Urothelium cell line (cell line): ENCODE measurements at places on chromosomes 2 and 18.
A peak's percentile ranks its signal among the peaks of the same experiment; 100 is the strongest.

DNA sequence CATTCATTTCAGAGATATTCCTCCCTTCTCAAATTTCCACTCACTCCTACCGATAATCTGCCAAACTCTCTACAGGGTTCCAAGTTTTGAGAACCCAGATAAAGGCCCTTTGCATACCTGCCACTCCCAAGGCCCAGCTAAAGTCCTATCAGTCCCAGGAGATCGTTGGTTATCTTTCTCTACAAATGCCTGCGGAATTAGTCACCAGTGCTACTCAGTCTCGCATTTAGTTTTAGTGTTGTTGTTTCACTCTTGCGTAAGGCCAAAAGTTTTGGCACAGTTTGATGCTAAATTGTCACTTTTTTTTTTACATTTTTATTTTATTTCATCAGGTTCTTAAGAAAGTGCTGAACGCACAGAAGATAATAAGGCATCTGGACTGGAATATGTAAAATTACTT, 29.2 kb upstream of the SETBP1 start:
- peak; percentile 56 for DNase-seq

- DNase-seq: no peak
Measured at GRCh38 chr2:156585457-156585856, 149.3 kb downstream of the GPD2 start.

- no peak for DNase-seq
Measured at GRCh38 chr2:48574353-48575287, 43.0 kb upstream of the GTF2A1L start.

DNA sequence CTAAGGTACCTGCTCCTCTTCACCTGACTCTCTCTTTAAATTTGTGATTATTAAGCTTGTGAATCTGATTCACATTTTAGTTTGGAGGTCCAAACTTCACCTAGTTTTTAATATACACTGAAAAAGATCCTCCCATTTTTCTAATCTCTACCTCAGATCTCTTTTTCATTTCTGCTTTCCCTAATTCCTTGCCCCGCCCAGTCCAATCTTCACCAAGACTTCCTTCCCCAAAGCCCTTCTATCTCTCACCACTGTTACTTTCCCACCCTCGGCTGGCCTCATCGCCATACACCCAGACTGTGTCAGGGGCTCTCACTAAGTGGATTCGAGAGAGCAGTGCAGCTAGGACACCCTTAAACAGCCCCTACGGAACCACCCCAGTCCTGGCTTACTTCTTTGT, 40.0 kb downstream of the LBH start:
- no peak for DNase-seq

- no peak for DNase-seq
Measured at GRCh38 chr18:9774150-9774549, 66.0 kb downstream of the RAB31 start.

DNA sequence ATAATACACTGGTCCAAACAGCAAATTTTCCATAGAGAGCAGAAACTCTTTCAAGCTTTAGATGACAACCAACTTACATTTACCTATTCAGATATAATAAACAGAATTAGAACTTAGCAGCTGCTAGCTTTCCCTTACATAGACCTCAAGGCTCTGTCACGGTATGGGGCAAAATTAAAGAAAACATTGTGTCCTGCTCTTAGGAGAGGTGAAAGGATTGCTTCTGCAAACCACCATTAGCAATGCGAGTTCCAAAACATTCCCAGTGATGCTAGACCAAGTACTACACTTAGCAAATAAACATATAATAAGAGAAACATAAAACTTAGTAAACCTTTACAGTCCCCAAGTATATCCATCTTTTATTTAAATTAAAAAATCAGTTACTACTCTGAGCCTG, 183.3 kb downstream of the CAMKMT start:
- no peak for DNase-seq

GRCh38 chr2:95031726-95032116, 6.2 kb downstream of the MAL start:
- DNase-seq: no peak

- DNase-seq: no peak
Measured at GRCh38 chr18:70354080-70354479, 65.2 kb downstream of the SOCS6 start.

GRCh38 chr2:194264586-194264985, 1392.4 kb upstream of the SLC39A10 start:
- no peak for DNase-seq

DNA sequence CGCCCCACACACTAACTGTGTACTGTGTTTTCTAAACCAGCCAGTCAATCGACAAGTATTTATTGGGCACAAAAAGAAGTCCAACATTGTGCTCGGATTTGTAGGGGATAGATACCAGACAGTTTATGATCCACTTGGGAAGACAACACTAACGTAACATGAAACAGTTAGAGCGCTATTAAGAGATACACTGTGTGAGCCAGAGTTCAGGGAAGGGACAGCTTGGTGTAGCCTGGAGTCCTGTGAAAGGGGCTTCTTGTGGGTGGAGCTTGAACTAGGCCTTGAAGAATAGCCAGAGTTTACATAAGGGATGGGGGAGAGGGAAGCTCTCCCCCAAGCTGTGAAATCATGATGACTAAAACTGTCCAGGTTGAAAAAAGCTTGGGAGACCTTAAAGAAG, 176.4 kb upstream of the TCF4 start:
- DNase-seq: no peak

GRCh38 chr2:36589230-36589630, 8.7 kb downstream of the FEZ2 start:
- no peak for DNase-seq

GRCh38 chr2:46446871-46447568, 32.3 kb upstream of the TMEM247 start:
- DNase-seq: no peak

DNA sequence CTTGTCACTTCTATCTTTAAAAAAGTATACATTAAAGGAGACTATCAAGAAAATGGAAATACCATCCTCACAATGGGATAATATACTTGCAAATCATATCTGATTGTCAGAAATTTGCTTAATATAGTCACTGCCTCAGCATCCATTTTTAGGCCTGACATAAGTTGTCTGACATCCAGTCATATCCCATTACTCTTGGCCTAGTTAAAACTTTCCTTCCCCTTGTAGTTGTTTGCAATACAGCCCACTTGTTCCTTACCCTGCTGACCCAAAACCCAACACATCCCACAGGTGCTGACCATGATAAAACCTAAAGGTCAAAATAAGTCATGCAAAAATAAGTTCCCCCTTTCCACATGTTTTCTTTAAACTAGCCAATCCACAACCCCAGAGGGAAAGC, 3.6 kb upstream of the ARHGEF33 start:
- DNase-seq: no peak

DNA sequence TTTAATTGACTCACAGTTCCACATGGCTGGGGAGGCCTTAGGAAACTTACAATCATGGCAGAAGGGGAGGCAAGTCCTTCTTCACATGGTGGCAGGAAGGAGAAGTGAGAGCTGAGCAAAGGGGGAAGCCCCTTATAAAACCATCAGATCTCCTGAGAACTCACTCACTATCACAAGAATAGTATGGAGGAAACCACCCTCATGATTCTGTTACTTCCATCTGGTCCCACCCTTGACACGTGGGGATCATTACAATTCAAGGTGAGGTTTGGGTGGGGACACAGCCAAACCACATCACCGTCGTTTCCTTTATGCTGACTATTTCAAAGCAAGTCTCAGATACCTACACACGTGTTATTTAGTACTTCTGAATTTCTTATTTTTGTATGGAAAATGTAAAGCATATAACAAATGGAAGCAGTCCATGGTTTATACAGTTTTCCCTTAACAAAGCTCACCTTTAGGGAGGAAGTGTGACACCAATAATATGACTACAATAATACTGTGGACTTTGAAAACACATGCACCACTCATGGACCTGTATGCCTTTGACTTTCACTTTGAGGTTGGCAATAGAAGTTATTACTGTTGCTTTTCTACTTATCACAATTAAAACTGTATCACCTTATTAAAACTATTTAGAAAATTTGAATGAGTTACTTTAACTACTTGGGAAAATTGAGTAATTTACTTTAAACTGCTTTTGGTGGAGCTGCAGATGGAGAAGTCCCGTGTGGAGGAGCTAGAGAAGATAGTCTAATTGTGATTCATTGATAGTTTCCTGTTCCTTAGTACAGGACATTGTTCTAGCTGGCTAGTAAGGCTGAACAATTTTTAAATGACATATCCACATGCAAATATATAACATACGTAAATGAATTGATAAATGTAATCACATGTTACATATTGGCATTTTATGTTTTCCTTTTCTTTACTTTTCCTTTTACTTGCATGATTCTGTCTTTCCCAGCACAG, 37.3 kb downstream of the MTCL1 start:
- DNase-seq: no peak

DNA sequence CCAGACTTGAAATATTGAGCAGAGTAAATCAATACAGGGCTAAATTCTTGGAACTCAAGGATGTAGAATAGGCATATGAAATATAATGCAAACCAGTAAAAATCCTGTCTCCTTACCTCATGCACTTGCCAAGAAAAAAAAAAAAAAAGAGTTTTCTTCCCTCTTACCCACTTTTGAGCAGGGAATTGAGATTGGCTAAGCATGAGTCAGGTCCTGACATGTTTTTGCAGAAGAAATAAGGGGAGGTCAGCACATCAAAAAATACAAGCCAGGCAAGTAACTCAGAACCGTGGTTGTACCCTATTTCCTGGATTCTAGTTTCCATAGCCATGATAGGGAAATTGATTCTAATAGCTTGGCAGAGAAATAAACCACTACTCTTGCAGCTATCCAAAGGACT, 1526.7 kb downstream of the LRP1B start:
- DNase-seq: no peak

DNA sequence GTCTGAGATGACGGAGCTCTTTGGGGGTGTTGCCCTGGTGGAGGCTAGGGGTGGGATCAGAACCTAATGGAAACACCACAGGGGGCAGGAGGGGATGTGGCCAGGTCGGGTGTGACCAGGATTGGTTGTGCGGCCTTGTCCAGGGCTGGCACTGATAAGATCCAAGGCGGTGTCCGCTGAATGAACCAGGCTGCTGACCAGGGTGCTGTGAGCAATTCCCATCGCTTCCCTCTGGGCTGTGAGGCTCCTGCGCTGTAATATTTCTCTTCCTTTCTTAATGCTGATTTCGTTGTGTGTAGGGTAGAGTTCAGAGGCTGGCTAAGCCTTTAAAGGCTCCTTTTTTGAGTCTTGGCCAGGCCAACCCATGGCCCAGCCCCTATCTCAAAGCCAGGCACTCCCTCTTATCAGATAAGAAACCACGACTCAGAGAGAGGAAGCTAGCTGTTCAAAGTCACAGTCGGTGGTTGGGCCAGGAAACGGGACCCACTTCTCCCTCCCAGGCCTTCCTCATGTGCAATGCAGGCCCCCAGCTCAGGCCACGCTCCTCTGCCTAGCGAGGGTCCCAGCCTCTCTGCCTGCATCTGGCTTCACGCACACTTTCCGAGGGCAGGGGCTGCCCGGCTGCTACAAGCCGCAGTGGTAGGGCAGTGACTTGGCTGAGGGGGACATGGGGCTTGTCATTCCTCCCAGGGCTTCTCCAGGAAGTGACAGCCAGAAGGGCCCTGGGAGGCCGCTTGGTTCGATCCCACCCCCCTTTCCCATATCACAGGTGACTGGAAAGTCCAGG, 26.0 kb upstream of the FOSL2 start:
- DNase-seq: no peak

DNA sequence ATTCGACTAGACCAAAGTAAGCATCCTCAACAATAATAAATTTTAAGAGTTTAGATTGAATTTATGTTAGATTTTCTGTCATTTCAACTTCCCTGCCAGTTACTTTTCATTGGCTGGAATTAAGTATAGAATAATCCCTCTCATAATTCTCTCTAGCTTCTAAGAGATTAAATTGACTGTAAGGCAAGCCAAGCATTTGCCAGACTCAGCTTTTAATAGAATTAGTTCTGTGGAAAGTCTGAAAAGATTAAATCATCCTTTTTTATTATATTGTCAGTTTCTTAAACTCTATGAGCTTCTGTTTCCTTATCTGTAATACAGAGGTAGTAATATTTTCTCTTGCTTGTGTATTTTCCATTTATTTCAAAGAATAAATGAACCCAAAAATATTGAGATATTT, 77.9 kb upstream of the ZNF804A start:
- DNase-seq: no peak

DNA sequence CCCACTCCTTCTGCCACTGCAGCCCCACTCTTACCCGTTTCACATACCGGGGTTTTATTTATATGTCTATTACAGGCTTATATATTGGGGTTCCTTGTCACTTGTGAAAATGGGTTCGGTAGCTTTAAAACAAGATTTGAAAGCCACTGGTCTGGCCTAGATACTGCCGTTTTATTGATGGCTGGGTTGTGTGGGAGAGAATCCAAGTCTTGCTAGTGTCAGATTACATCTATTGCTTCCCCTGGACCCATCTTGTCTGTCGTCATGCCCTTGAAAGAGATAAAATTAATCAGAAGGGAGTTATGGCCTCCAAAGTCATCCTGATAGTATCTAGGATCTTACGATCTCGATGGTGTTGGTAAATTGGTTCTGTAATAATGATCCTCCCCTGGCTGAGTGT, 79.4 kb downstream of the EIPR1 start:
- no peak for DNase-seq
